H4 (cell line): ENCODE measurements at places on chromosomes 16 and 17.

DNA sequence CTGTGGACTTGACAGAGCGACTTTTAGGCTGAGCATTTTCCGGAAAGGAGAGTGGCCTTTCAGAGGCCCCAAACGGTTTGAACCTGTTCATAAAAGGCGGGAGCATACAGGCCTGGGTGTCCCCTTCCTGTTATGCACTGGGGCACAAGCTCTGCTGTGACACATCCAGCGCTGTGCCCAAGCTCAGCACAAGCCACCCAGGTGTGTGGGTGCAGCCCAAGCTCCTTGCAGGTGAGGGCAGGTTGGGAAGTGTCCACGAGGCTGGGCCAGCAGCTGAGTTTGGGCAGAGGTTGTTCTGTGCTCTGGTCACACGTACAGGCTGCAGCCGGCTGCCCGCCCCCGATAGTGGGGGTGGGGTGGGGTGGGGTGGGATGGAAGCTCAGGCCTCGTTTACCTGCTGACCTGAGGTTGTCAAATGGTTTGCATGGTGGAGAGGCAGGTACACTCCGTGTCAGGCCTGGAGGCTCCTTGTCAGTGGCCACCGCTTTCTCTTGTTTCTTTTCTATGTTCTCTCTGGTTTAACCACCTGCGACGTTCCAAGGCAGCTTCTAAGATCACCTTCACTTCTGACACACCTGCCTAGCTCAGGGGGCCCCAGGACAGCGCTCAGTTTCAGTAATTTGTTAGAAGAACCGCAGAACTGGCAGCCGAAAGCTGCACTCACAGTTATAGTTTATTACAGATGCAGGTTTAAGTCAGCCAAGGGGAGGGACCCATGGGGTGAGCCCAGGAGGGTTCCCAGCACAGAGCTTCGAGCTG is 194.7 kb upstream of the CIBAR2 start:
- DNase-seq = no peak

DNA sequence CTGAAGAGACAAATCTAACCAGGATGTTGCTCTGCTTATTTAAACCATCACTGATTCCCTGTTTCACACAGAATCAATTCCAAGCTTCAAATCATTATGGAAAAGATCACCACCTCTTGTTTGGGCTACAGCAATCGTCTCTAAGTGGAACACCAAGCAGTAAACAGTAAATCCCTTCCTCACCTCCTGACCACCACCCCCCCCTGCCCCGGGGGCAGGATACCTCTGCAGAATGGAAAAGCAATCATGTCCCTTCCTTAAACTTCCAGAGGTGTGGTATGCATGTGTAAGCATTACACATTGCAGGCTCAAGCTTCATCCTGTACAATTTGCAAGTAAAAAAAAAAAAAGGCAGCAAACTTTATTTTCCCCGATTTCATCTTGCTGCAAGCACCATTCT is 373.8 kb downstream of the NPIPA8 start:
- no peak for DNase-seq

- no peak for DNase-seq
These were observed 4.0 kb downstream of the SDF2 start for GRCh38 chr17:28657756-28658155.

GRCh38 chr16:23232806-23233205 is 50.3 kb downstream of the SCNN1G start:
- no peak for DNase-seq

- no peak for DNase-seq
These were observed 24.6 kb downstream of the COPRS start for GRCh38 chr17:31834448-31834847.
